ENCODE measurements at places on chromosomes 2 and 18.

GRCh38 chr2:134718023-134718816 is 580 bp downstream of the TMEM163 start:
- peak; percentile 77 for DNase-seq

GRCh38 chr2:102523651-102524050 is 50.6 kb downstream of the SLC9A4 start:
- no peak for DNase-seq

GRCh38 chr18:56933472-56933871 is 213.4 kb upstream of the BOD1L2 start:
- no peak for DNase-seq

- DNase-seq, result no peak
These were observed 994.7 kb upstream of the POU3F3 start for GRCh38 chr2:103859238-103859637.

DNA sequence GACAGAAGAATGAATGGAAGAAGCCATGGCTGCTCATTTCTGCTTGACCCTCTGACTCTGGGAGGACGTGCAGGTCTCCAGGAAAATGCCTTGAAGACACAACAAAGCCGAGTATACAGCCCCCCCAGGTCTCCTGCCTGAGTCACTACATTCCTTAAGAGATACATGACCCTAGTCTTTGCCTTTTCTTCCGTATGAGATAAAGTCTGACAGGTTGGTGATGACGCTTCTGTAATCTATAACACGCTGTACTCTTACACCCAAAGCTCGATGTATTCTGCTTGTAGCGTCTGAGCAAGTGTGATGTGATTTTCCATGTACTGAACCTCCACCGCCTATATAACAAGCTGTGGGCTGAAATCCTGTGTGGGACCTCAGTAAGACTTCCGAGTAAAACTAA is 77.3 kb downstream of the KCTD1 start:
- no peak for DNase-seq

DNA sequence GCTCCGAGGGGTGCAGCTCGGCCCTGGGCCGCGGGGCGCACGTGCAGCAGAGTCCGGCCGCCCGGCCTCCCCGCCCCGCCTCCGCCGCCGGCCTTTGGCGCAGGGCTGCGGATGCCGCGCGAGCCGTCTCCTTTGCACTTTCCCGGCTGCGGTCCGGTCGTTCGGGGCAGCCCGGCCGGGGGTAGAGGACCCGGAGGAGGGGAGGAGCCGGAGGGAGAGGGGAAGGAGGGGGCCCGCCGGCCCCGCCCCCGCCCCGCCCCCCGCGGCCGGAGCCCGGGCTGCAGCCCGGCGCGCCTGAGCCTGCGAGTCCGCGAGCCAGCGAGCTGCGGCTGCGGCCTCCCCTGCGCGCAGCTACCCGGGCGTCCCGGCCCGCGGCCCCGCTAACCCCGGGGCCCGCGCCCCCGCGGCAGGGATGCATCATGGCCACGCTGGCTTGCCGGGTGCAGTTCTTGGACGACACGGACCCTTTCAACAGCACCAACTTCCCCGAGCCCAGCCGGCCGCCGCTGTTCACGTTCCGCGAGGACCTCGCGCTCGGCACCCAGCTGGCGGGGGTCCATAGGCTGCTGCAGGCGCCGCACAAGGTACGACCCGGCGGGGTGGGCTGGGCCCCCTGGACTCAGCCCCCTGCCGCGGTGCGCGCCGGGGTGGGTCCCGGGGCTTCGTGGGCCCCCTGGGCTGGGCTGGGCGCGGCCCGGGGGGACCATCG is at the start of gene FHOD3:
FHOD3 (plus strand) TSS at position 297 of the 709 bp plus-strand sequence; CDS start at position 420, 123 bp downstream.
- DNase-seq, result peak; percentile 92

Measured in NCI-H1417 (cell line).